ENCODE measurements at places on chromosomes 2 and 18. TPM values are rescaled to one million over a fixed set of nuclear protein-coding genes. Genes with fewer than 3 reads are reported as not detected.

The AMER3 gene
- not detected for total RNA-seq

The CD207 gene
- not detected for total RNA-seq

The C2orf66 gene
- 0.27 TPM for total RNA-seq

The MOGAT1 gene
- total RNA-seq: not detected

The FBXO41 gene
- 1.2 TPM for total RNA-seq

DNA sequence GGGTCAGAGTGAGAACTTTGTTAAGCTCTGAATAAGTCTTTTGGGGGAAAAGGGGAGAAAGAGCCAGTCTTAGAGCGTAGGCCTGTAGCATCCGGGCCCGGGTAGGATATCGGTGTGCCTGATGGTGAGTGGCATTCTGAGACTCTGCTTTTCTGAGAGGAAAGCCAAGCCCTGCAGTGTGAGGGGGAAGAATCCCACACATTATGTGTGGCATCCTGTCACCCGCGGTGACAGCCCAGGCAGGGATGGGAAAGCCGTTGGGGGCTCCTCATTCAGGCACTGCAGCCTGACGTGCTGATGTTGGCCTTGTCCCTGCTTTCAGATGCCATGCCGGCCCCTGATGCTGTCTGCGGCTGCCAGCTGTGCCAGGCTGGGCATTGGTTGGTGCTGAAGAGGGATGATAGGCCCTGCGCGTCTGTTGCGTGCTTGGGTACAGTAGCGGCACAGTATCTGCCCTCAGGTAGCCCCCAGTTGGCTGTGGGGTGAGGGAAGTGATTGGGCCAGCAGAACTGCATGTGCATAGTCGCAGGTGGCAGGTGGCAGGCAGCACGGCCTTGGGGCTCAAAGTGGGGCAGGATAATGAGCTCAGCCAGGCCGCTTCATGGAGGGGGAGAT, 37.6 kb downstream of the GLI2 start:
- no peaks in the 10 kb centered on the region for H3K4me1 ChIP-seq
- H3K36me3 ChIP-seq: no peaks in the 10 kb centered on the region
- no peak overlapping the region for H3K27ac ChIP-seq
- H3K27me3 ChIP-seq: no peaks in the 10 kb centered on the region
- no peak for DNase-seq
- no peak overlapping the region for H3K4me3 ChIP-seq

GRCh38 chr2:127313406-127313805, 19.5 kb upstream of the ERCC3 start:
- no peak for DNase-seq
- no peak overlapping the region for H3K27ac ChIP-seq
- peaks cover 25% of the 10 kb centered on the region for H3K36me3 ChIP-seq
- H3K27me3 ChIP-seq: no peaks in the 10 kb centered on the region
- H3K4me3 ChIP-seq: no peak overlapping the region

DNA sequence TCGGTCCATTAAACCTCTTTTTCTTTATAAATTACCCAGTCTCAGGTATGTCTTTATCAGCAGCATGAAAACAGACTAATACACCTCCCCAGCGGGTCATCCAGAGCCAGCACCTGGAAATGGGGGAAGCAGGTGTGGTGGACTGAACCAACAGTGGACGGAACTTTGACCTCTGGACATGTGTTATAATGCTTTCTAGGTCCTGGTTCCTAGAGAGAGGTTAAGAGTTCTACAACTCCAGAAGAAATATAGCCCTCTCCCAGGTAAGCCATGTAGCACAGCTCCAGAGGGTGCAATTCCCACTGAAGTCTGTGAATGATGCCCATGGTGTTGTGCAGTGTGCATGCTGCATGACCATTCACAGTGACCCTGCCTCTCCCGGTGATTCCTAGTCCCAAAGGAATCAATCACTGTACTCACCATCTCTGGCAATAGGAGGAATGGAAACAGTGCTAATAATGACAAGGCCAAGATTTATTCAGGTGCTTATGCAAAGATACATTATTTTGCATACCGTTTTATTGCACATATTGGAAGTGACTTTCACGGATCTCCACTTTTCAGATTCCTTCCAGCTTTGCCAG, 45.2 kb upstream of the MYO1B start:
- no peak for DNase-seq
- H3K4me3 ChIP-seq: no peak overlapping the region
- H3K27ac ChIP-seq: no peak overlapping the region
- H3K4me1 ChIP-seq: no peaks in the 10 kb centered on the region
- H3K27me3 ChIP-seq: no peaks in the 10 kb centered on the region

- no peak overlapping the region for H3K27ac ChIP-seq
- H3K4me1 ChIP-seq: no peaks in the 10 kb centered on the region
- H3K36me3 ChIP-seq: no peaks in the 10 kb centered on the region
- H3K27me3 ChIP-seq: no peaks in the 10 kb centered on the region
- no peak for DNase-seq
These were observed 322.1 kb upstream of the CHAC2 start for GRCh38 chr2:53445383-53446070.

DNA sequence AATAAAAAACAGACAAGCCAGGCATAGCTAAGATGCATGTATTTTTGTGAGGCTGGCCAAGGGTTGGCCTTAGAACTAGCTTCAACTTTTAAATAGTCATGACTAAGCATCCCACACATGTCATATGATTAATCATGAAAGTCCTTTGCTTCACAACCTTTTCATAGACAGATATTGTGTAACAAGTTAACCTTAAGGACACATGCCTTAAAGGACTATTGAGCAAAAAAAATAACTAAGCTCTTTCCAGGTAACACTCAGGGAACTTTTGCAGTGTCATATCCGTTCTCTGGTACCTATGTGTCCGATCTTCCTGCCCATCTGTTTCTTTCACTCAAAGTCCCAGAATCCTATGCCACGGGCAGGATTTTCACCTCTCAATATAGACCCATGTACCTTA, 498.4 kb downstream of the STK39 start:
- DNase-seq: no peak
- no peak overlapping the region for H3K27ac ChIP-seq
- H3K4me3 ChIP-seq: no peak overlapping the region
- H3K36me3 ChIP-seq: no peaks in the 10 kb centered on the region
- no peaks in the 10 kb centered on the region for H3K27me3 ChIP-seq

DNA sequence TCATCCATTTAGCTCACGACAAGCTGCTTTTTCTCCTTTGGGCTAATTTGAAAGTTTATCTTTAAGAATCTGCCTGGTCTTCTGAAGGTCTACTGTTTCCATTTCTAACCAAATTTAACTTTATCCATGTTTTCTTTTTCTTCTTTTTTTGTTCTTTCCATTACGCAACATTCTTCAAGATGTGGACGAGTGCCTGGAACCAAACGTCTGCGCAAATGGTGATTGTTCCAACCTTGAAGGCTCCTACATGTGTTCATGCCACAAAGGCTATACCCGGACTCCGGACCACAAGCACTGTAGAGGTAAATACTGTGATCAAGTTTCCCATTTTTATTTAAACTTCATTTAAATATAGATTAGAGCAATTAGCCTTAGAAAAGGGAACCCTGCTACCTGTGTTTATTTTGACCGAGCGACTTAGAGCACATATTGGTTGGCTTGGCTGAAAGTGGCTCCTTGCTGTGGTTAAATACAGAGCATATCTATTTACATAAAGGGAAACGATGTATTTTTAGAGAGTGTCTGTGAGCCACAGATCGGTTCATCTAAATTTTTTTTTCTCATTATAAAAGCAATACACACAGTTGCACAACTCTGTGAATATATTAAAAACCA, 183.4 kb upstream of the RASGRP3 start:
- peak overlapping the region; percentile 92 for H3K27ac ChIP-seq
- no peak for DNase-seq
- H3K27me3 ChIP-seq: no peaks in the 10 kb centered on the region

GRCh38 chr2:239468491-239469105, 67.8 kb upstream of the HDAC4 start:
- H3K4me1 ChIP-seq: no peaks in the 10 kb centered on the region
- no peak overlapping the region for H3K27ac ChIP-seq
- no peaks in the 10 kb centered on the region for H3K36me3 ChIP-seq
- DNase-seq: no peak

GRCh38 chr2:74488643-74489481, 6.0 kb downstream of the TTC31 start:
- no peak overlapping the region for H3K4me3 ChIP-seq
- H3K4me1 ChIP-seq: peaks cover 4% of the 10 kb centered on the region
- no peak for DNase-seq
- H3K27ac ChIP-seq: no peak overlapping the region

- H3K36me3 ChIP-seq: no peaks in the 10 kb centered on the region
- no peak for DNase-seq
- H3K4me1 ChIP-seq: no peaks in the 10 kb centered on the region
These were observed 164.5 kb upstream of the DNMT3A start for GRCh38 chr2:25506226-25506625.

DNA sequence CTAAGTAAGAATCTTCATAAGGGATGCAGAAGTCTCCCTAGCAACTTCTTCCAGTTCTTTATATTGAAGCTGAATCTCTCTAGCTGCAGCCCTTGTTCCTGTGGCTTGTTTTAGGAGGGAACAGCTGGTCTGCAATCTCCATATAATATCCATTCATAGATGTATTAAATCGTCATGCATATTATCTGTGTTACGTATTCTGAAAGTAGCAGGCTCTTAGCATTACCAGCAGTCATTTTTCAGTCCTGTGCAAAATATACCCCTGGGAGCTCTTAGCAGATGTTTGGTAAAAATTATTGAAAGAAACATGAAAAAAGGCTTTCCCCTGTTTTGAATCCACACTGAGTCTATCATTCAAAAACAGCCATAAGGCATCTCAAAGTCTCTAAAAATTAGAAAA, 385.3 kb downstream of the IRS1 start:
- H3K36me3 ChIP-seq: no peaks in the 10 kb centered on the region
- no peak overlapping the region for H3K4me3 ChIP-seq
- no peak for DNase-seq
- no peaks in the 10 kb centered on the region for H3K27me3 ChIP-seq
- H3K4me1 ChIP-seq: no peaks in the 10 kb centered on the region

- no peaks in the 10 kb centered on the region for H3K36me3 ChIP-seq
- H3K4me3 ChIP-seq: no peak overlapping the region
- no peaks in the 10 kb centered on the region for H3K4me1 ChIP-seq
- H3K27me3 ChIP-seq: peaks cover 4% of the 10 kb centered on the region
These were observed 61.2 kb upstream of the SLC39A10 start for GRCh38 chr2:195595825-195596224.

GRCh38 chr2:40395169-40396073, 56.5 kb downstream of the SLC8A1 start:
- peaks cover 4% of the 10 kb centered on the region for H3K4me1 ChIP-seq
- no peak for DNase-seq

- H3K4me1 ChIP-seq: no peaks in the 10 kb centered on the region
- no peak overlapping the region for H3K4me3 ChIP-seq
- no peaks in the 10 kb centered on the region for H3K36me3 ChIP-seq
- H3K27ac ChIP-seq: no peak overlapping the region
- no peak for DNase-seq
- no peaks in the 10 kb centered on the region for H3K27me3 ChIP-seq
These were observed 98.5 kb downstream of the CERKL start for GRCh38 chr2:181558371-181558770.

Measured in endothelial cell of umbilical vein (primary cell).